ENCODE measurements at places on chromosomes 16 and 17.

DNA sequence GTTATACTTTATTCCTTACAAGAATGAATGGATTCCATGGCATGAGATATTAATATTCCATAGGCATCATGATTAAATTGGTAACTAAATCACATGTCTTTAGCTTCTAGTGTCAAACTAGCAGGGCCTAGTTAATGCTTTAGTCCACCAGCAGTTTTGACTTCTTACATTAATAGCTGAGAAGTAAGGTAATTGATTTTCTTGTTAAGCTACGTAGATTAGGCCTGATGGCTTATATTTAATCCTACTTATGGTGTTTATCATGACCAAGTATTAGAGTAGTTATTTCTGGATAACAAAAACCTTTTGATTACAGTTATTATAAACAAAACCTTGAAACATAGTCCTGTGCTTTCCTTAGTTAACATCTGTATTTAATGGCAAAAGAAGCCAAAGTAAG lies 184.5 kb downstream of the TANC2 start:
- ATAC-seq, result no peak

- no peak for ATAC-seq
Observed at GRCh38 chr17:73976676-73977521, 226.6 kb upstream of the RPL38 start.

DNA sequence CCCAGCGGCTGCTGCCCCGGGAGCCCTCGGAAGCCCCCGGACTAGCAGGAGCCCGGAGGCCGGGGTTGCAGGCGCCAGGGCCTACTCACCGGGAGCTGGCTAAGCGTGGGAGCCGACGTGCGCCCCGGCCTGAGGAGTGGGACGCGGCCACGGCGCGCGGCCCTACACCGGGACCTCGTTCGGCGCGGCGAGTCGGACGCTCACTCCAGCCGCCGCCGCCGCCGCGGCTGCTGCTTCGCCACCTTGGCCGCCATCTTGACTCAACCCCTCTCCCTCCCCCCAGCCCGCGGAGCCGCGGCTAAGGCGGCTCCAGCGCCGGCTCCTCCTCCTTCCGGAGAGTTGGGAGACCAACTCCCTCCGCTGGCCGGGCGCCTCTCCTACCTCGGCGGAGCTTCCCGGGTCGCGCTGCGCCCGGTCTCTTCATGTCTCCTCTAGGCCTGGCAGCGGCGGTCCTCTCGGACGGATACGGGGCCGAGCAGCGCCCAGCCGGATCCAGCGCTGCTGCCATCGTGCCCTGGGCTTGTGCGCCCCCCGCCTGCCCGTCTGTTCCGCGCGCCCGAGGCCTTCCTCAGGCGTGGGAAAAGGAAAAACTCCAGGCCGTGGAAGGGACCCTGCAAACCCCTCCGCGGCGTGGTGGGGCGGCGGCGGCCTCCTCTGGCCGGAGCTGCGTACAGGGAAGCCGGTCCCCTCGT lies at the start of gene NCOR1:
Gene NCOR1 (minus strand): TSS at position 262 of the 692 bp plus-strand sequence. CDS start 20,965 bp downstream, outside the sequence.
- ATAC-seq, result peak; percentile 93

DNA sequence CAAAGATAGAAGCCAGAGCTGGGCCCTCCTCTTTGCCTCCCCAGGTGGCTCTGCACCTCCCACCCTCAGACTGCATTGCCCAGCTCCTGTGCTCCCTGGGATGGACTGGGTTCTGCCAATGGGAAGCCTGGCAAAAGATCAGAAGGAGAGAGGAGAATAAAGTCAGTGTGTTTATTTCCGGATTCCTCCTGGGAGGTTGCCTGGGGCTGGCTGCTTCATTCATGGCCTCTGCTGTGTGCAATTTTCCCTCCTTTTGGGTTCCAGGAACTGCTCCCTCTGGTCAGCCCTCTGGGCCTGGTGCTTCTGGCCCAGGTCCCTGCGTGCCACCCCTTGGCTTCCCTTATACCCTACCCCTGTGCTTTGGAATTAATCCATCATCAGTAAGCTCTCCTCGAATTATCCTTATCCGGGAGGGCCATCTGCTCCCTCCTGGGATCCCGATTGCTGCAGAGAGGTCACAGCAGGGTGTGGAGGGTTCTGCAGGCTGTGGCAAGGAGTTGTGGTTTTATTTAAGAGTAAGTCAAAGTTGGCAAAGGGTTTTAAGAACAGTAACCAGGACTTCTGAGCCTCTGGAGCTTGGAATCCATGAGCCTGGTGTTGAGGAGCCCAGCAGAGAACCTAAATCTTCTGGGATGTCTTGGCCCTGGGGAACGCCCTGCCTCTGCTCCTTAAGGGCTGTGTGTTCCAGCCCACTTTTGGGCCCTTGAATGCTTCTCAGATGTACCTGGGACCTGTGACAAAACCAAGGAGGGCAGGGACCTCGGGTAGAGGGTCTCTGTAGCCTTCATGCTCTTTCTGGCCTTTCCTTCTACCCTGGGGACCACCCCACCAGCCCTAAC lies 8.2 kb upstream of the MMP2 start:
- ATAC-seq, result peak; percentile 65

- no peak for ATAC-seq
Observed at GRCh38 chr16:4015275-4016004, 100.8 kb downstream of the ADCY9 start.

- no peak for ATAC-seq
Observed at GRCh38 chr17:32792207-32792606, 84.7 kb downstream of the MYO1D start.

DNA sequence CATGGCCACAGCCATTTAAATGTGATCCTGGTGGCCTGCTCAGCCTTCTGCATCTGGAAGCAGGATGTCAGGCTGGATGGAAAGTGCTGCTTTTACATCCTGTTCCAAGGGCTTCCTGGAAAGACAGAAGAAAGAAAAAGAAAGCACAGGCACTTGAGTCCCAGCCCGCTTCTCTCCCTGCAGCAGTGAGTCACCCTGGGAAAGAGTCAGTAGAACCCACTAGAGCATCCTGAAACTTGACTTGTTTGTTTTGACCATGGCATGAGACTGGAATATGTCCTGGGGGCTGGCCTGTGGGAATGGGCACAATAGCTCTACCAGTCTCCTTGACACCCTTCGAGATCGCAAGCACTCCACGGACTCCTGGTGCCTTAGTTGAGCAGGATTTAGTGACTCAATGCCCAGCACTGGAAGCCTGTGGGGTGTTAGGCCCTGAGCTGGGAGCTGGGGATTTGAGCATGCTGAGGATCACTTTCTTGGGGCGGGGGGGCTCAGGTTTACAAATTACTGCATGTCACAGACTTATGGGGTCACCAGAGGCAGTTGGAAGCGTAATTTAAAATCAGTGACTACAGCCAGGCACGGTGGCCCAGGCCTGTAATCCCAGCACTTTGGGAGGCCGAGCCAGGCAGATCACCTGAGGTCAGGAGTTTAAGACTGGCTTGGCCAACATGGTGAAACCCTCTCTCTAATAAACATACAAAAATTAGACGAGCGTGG lies 22.1 kb upstream of the GNA13 start:
- ATAC-seq, result peak; percentile 60

DNA sequence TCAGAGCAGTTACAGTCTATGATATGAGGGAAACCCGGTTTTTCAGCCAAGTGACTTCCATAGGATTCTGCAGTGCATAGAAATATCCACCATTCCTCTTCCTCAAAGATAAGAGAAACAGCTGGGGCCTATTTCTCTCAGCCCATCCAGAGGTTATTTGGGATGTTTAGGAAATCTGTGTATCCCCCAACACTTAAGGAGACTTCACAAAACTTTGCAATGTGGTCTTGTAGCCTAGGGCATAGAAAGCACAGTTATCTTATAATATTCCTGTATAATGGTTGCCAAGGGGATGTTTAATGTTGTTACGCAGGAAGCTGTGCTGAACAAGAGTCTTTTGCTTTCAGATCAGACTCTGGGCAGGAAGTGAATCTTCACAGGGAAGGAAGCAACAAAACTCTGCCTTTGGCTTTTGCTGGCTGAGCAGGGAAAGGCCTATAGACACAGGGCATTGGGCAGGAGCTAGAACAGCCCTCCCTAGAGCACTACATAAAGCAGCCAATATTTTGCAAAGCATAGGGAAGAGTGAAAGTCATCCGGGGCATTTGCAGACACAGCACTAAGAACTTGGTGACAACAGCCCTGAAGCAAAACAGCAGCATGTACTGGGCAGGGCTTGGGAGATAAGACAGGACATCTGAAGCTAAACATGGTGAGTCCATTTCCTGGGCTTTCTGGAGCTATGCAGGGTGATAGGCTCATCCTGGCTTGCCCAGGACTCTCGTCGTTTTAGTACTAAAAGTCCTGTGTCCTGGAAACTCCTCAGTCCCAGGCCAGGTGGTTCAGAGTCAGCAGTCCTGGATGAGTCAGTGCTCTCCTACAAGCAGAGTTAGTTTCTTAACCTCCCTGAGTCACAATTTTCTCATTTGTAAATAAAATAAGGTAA lies 18.7 kb upstream of the BEAN1 start:
- peak; percentile 58 for ATAC-seq

DNA sequence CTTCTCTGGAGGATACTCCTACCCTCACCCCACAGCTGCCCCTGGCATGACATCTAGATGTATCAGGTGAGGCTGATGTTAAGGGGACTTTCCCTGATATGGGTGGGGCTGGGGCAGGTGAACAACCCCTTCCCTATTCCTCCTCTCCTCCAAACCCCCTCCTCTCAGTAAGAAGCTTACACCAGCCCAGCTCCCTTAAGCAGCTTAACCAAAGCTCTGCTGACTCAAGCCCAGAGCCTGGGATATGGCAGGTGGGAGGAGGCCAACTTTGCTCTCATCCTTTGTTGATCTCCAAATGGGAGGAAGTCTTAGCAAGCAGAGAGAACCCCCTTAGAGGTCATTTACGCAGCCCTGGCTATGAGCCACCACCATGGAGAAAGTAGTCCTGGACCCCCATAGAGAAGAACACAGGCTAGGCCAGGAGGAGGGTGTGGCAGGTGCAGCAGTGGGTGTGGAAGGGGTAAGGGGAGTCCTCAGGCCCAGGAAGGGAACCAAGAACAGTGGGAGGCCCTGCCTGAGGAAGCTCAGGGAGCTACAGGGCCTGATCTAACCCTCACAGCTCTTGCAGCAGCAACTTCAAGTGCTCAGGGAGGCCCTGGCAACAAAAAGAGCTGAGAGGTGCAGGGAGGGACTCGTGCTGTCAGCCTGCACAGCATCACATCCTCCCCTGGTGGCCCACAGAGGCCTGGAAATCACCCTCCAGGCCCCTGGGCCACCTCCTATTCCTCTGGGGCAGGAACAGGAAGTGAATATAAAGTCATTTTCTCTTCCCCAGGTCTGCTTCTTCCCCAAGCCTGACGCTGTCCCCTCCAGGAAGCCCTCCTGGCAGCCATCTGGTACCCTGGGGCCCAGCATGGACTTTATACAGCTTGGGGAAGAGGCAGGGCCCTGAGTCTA lies 2.9 kb downstream of the UNC119 start:
- ATAC-seq, result no peak

GRCh38 chr17:64411999-64412771 lies 21.5 kb upstream of the PECAM1 start:
- ATAC-seq, result no peak
